ENCODE measurements at places on chromosomes 11 and 22.

DNA sequence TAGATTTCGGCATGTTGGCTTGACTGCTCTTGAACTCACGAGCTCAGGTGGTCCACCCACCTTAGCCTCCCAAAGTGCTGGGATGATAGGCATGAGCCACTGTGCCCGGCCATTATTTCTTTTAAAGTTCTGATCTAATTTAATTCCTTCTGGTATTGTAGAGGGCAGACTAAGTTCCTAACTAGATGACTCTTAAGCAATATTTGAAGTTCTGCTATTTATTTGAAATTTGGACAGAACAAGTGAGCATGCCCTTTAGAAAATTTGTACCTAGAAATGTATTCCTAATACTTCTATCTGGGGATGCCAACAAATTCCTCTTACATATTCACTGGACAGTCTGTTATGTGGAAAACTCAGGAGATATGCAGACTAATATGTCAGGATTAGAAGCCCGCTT lies 746.4 kb downstream of the LRRC4C start:
- no peak for DNase-seq

GRCh38 chr11:64560139-64560771 lies 30.8 kb upstream of the SLC22A12 start:
- no peak for DNase-seq

GRCh38 chr22:26812731-26813130 lies 155.3 kb downstream of the MIAT start:
- no peak for DNase-seq

GRCh38 chr11:57358543-57358961 lies 20.4 kb downstream of the P2RX3 start:
- DNase-seq = no peak

GRCh38 chr11:8389029-8389996 lies 125.6 kb upstream of the LMO1 start:
- DNase-seq = peak; percentile 25

GRCh38 chr11:441418-442274 lies at the start of gene ANO9:
Gene ANO9, minus strand, starts transcription at chr11:442011. Its CDS starts 85 bp downstream, at chr11:441926.
- peak; percentile 86 for DNase-seq
